Iris pigment epithelial cell (primary cell): ENCODE measurements at places on chromosomes 6 and 20.

- DNase-seq, result no peak
Observed at GRCh38 chr6:106538145-106538544, 91.2 kb downstream of the RTN4IP1 start.

GRCh38 chr20:9374072-9374471, 140.3 kb upstream of the LAMP5 start:
- peak; percentile 42 for DNase-seq

- DNase-seq, result no peak
Observed at GRCh38 chr20:60221593-60221992, 263.4 kb downstream of the CDH26 start.

- DNase-seq, result no peak
Observed at GRCh38 chr6:134105940-134106339, 53.5 kb upstream of the SLC2A12 start.

DNA sequence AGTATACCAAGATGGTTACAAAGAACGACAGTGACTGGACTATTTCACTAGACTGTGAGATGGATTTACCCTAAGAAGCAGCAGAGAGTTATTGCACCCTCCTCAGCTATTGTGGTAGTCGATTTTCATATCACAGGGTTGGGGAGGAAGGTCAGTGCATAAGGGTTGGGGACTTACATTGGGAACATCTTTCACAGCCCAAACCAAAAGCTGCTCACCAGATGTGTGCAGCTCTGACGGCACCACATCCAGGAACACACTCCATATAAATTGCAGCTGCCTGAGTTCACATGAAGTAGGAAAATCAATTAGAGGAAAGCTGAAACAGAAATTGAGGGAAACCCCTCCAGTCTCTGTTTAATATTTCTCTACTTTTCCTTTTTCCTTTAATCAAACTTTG, 470.5 kb upstream of the NRSN1 start:
- DNase-seq, result no peak

DNA sequence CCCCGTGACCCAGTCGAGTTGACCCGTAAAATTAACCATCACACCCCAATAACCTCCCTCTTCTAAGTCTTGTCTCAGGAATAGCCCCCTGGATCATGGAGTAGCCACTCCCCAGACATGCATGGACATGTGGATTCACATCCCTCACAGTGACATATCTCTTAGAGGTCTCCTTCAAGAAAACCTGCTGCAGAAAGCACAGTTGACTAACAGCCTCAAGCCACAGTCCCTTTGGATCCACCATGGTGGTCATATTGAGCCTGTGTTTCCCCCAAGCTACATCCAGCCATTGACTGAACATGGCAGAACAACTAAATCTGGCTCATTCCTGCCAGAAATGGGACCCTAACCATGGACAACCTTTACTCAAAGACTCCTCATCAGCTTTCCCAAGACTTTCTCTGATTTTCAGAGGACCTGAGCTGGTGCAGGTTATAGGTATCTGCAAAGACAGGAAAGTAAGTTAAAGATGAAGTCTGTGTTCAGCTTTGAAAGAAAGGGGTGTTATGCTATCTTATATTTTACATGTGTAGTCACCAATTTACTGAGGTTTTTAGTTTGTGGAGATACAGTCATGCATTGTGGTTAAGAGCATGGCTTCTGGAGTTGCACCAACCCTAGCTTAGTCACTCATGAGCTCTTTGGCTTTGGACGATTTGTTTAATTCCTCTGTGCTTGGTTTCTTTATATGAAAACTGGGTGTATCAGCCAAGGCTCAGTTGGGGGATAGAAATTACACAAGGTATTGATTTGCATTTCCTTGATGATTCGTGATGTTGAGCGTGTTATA, 219.1 kb downstream of the MYLK4 start:
- peak; percentile 96 for DNase-seq

- peak; percentile 25 for DNase-seq
Observed at GRCh38 chr20:24608926-24609667, 139.7 kb downstream of the SYNDIG1 start.

DNA sequence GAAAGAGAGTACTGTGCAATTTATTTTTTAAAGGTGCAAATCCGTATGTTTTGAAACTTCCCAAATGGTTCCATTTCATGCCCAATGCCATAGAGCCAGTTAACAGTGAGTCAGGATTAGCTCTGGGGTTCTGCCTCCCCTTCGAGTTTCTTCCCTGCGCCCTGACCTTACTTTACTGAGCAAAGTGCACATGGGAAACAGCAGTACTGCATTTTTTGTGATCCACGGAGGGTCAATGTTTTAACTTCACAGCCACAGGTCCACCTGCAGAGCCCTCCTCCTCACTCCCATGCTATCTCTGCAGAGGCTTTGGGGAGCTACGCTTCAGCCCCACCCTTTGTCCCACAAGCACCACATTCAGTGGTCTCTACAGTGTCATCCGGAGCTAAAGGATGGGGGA, 44.0 kb upstream of the CNKSR3 start:
- DNase-seq, result no peak

- no peak for DNase-seq
Observed at GRCh38 chr6:79313254-79313653, 78.8 kb upstream of the HMGN3 start.

GRCh38 chr6:138945354-138945753, 42.7 kb downstream of the REPS1 start:
- no peak for DNase-seq

DNA sequence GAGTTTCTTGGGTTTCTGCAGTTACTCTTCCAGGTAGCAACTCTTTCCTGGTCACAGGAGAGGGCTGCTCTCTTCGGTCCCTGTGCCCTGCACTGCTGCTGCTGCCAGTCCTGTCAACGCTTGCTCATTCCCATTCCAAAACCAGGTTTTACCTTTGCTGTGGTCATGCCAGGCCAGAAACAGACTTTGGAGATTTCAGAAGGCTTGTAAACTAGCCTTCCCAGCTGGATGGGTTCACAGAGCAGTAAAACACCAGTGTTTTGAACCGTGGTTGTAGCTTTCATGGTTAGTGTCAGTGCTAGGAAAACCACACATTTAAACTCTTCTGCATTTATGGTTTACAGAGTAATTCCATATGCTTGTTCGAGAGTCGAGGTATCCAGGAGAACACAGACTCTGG, 16.2 kb downstream of the ARFGEF2 start:
- DNase-seq, result no peak

GRCh38 chr6:97304701-97305100, 21.7 kb upstream of the MMS22L start:
- DNase-seq, result no peak

GRCh38 chr20:19492116-19492515, 265.9 kb upstream of the RIN2 start:
- no peak for DNase-seq

GRCh38 chr6:52310932-52311331, 26.4 kb upstream of the MCM3 start:
- DNase-seq, result no peak

- DNase-seq, result peak; percentile 76
Observed at GRCh38 chr6:136031982-136032381, 180.5 kb downstream of the PDE7B start.

- no peak for DNase-seq
Observed at GRCh38 chr6:157025437-157025836, 248.3 kb downstream of the ARID1B start.

DNA sequence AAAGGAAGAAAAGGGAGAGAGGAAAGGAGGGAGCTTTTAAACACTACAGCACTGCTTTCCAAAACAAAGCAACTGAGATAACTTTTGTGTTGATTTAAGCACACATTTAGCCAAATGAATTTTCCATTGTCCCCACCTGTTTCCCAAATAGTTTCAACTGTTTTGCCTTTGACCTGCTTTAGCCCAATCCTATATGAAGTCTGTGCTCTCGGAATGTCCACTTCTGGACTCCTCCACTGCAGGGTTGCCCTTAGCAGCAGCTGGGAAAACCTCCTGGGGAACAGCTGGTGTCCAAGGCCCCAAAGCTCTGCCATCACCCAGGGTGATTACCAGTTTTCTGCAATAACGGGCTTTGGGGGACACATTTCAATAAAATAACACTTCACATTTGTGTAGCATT, 44.9 kb upstream of the PKHD1 start:
- no peak for DNase-seq

DNA sequence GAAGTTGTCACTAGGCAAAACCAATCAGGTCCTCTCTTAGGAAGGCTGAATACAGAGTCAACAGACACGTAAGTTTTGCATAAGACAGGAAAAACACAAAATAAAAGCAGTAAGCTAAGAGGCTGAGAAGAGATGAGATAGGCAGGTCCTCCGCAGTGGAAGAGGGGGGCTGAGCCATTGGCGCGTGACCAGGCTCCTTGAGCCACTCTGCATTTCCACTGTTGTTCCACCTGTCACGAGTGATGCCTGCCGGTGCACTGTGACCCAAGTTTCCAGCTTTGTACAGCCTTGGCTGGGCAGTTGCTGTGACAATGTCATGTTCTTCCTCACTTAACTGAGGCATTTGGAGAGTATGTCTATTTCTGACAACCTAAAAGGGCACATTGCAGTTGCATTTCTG, 58.6 kb downstream of the NUDT3 start:
- no peak for DNase-seq

DNA sequence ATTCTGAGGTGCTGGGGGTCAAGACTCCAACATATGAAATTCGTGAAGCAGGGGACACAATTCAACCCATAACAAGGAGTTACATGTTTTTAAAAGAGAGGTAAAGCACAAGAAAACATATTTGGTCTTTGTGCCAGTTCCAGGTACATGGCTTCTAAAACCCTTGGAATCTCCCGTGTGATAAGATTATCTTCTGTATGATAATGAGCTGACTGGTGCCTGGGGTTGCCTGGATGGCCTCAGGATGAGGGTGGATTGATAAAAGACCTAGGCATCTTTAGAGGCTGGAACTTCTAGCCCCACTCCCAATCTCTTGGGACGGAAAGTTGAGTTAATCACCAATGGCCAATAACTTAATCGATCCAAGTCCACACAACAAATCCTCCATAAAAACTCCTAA, 87.0 kb downstream of the FAM217A start:
- DNase-seq, result no peak

GRCh38 chr6:156808287-156808686, 31.1 kb downstream of the ARID1B start:
- peak; percentile 31 for DNase-seq

DNA sequence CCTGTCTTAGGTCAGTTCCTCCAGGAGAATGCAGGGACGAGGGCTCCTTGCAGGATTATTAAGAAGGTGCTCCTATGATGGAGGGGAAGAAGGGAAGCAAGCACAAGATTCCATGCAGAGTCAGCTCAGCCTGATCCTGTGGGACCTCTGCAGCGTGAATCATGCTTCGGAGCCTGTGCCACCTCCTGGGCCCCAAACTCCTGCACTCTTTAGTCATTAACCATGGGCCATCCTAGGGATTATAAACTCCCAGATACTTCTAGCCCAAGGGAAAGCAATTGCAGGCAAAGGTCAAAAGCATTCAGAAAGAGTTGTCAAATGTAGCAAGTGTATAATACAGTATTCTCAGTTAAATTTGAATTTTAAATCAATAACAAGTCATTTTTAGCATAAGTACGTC, 208.7 kb upstream of the PMEPA1 start:
- DNase-seq, result no peak

DNA sequence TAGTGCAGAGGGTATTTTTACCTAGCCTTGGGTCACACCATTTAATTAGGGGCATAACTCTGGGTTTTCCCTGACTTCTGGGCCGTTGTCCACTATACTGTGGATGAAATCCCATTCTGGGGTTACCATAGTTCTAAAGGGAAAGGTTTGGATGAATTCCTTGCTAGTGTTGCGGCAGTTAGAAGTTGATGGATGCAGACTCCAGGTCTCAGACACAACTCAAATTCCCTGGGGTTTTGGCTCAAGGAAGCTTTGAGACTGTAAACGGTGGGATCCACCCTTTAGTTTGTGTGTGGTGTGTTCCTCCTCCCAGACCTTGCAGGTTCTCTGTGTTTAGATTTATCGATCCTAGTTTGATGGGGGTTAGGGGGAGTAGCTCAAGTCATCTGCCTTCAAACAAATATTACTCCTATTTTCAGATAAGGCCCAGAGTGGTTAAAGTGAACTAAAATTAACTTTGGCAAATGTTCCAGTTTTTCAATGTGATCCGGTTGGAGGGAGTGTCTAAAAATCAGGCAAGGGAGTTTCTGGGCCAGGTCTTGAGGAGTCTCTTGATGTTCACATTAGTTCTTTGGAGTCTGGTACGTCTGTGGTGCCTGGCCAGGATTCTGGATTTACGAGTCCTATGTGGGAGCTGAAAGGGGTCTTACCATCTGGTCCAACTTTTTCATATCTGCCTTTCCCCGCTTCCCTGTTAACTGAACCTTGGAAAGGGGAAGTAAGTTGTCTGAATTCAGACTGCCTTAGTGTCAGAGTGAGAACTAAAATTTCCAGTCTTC, 1.5 kb downstream of the RALY start:
- DNase-seq, result peak; percentile 17
